ENCODE measurements at places on chromosomes 2 and 18. TPM values are rescaled to one million over a fixed set of nuclear protein-coding genes. Genes with fewer than 3 reads are reported as not detected.

LIMS3 gene
- polyA plus RNA-seq: 1.9 TPM

NEU2 gene
- not detected for polyA plus RNA-seq

DNA sequence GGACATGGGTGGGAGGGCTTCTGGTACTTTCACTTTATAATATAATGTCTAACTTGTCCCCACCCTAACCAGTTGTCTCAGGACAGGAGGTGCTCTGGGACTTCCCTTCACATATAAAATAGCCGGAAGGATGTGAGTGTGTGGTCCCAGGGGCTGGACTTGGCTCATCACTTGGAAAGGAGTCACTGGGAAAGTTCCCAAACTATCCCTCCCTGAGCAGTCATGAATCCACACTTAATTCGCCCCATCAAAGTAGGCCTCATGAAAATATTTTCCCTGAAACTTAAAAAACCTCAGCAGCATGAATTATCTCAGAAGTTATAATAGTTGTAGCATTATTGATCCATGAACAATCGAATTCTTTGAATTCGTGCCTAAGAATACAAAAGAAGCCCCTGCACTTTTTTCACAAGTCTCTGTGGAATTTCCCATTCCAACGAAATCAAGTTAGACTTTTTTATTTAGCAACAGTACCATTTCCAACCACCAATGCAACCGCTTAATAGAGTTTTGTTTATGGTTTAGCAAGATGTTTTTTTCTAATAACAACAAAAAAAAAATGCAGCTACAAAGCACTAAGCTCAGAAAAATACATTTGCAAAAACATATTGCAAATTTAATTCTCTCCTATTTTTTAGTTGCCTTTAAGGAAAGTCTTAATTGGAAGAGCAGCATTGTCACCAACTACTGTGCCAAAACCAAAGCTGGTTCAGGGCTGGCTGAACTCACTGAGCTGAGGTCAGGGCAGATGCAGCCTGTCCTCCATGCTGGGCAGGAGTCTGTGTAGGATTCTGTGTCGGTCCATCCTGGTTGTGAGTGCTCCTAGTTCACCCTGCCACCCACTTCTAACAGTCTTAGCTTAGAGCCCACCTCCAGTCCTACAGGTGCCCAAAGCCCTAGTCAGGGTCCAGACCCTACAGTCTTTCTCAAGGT, 68.8 kb upstream of the SPTBN1 start:
- DNase-seq: peak; percentile 38

NAB1 gene
- 19.5 TPM for polyA plus RNA-seq

DNA sequence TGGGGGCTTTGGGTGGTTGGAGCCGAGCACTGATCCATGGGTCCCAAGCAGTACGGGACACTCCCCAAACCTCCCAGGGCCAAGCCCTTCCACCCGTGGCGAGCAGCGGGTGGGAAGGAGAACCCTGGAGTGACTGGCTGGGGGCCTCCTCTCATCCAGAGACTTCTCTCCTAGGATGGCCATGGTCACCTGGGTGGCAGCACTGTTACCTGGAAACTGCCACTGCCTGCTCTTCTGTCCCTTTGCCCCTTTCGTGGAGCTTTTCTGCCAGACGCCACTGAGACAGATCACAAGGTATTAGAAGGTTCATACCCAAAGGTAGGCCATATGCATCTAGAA, 26.9 kb downstream of the CENPO start:
- DNase-seq: no peak

DNA sequence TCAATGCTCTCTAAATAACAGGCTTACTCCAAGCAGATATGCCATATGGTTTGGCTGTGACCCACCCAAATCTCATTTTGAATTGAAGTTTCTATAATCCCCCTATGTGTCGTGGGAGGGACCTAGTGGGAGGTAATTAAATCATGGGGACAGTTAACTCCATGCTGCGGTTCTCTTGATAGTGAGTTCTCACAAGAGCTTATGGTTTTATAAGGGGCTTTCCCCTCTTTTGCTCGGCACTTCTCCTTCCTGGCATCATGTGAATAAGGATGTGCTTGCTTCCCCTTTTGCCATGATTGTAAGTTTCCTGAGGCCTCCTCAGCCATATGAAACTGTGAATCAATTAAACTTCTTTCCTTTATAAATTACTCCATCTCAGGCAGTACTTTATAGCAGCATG, 302.7 kb upstream of the ZC3H15 start:
- no peak for DNase-seq

ZNF396 gene
- polyA plus RNA-seq: 0.86 TPM

DNA sequence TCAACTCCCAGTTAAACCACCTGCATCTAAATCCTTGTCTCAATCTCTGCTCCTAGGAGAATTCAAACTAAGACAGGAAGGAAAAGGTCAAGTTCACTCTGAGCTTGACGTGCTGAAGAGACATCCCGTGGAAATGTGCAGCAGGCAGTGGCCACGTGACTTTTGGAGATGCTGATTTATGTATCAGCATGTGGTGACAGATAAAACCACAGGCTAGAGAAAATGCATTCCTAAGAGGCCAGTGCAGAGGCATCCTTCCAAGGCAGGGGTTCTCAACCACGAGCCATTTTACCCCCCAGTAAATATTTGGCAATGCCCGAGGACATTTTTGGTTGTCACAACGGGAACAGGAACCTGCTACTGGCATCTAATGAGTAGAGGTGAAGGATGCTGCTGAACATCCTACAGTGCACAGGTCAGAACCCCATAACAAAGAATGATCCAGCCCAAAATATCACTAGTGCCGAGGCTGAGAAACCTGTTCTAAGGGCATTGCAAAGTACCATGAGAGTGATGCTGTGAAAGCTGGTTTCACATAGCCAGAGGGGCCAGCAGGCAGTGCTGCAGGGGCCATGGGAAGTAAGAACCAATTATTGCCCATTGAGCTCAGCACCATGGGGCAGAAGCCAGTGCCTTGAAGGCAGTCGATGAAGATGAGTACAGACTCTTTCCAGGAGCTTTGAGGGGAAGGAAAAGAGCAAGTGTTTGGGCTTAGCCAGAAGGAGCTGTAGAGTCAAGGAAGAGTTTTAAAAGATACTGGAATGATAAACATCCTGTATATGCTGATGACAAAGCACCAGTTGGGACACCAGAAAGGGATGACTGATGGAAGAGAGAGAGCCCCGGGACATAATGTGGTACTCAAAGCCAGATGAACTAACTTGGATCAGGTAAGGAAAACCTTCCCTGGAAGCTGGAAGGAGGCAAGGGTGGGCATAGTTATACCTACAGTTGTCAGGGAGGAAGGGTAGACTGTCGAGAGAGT, 174.6 kb downstream of the HAUS1 start:
- no peak for DNase-seq

OTX1 gene
- not detected for polyA plus RNA-seq

GRCh38 chr2:157327200-157327599, 1.6 kb upstream of the ERMN start:
- DNase-seq: no peak

DNA sequence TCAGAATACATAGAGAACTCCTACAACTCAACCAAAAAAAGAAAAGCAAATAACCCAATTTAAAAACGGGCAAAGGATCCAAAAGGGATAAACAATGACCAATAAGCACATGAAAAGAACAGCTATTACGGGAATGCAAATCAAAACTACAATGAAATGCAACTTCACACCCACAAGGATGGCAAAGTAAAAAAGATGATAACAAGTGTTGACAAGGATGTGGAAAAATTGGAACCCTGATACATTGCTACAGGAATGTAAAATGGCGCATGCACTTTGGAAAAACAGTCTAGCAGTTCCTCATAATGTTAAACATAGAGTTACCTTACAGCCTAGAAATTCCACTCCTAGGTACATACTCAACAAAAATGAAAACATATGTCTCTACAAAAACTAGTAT, 4.7 kb downstream of the EXOC6B start:
- no peak for DNase-seq

DNA sequence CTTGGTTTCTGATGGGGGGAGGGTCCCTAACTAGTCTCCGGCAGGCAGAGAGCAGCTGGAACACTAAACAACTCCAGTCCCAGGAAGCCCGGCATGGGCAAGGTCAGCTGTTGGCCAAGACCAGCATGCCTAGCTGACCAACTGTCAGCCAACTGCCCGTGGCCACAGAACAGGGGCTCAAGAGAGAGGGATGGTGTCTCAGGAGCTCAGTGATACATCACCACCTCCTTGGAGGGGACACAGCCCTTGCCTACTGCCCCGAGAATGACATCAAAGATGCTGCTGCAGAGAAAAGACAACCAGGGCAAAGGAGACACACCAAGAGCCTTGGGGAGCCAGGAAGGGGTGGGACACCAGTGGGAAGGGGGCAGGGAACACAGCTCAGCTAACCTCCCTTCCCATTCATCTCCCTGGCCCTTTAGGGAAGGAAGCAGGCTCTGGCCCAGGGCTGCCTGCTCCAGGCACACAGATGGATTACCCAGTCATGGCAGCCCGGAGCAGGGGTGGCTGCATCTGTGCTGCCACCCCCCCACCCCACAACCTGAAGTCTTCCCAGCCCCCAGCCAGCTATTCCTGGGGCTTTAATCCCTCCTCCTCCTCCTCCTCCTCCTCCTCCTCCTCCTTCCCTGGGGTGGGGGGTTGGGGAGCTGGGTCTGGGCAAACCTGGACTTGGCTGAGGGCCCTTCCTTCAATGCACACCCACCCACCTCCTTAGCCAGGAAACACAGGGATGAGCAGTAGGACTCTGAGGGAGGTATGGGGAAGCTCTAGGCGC, 1.9 kb downstream of the BIN1 start:
- DNase-seq: no peak

DNA sequence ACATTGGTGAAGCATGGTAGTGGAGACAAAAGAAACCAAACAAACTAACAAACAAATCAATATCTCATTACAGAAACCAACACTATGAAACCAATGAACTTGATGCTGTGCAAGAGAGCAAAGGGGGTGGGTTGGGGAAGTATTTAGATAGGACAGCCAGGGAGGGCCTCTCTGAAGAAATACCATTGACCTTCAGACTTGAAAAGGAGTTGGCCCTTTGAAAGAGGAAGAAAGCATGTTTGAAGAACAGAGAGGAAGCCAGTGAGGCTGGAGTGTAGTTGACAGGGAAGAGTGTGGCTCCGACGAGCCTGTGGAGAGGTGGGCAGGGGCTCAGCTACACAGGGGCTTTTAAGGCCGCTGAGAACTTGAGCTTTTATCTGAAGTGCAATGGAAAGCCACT, 151.0 kb upstream of the GATA6 start:
- DNase-seq: no peak

- peak; percentile 56 for DNase-seq
Measured at GRCh38 chr2:54999182-54999581, 51.1 kb downstream of the RTN4 start.

ESPNL gene
- polyA plus RNA-seq: 2.1 TPM

- DNase-seq: no peak
Measured at GRCh38 chr18:42745931-42746330, 369.6 kb downstream of the RIT2 start.

SMYD1 gene
- not detected for polyA plus RNA-seq

MAP3K19 gene
- not detected for polyA plus RNA-seq

DNA sequence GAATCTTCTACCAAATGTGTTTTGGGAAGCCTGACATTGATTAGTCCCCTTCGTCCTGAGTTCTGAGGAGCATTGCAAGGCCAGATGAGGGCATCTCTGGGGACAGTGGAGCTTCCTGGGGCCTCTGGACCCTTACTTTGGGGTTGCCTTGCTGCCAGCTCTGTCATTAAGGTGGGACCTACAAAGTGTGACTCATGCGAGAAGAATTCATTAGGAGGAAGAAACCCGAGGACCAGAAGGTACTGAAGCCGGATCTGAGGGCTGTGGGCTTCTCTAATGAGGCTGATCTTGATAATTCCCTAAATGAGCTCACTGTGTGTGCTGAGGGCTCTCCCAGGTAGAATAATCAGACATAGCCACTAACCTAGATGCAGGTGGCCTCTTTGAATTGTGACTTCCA, 695 bp upstream of the SCYGR2 start:
- DNase-seq: no peak

- no peak for DNase-seq
Measured at GRCh38 chr2:10864861-10865636, 46.7 kb upstream of the KCNF1 start.

DNA sequence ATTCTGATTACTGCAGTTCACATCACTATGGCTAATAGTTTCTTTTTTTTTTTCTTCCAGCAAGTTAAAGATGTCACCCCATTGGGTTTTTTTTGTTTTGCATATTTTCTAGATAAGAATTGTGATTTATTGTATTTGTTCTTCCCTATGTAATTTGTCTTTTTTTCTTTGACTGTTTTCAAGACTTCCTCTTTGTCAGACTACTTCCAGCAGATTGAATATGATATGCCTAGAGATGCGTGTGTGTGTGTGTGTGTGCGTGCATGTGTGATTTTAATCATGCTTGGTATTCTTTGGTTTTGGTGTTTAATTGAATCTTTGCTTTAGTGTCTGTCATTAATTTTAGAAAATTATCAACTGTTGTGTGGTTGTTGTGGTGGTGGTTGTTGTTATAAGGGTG, 166.7 kb upstream of the SLC39A10 start:
- no peak for DNase-seq

- DNase-seq: no peak
Measured at GRCh38 chr2:121033461-121033996, 251.5 kb downstream of the TFCP2L1 start.

GRCh38 chr2:20574423-20574911, 76.4 kb downstream of the HS1BP3 start:
- DNase-seq: no peak

STRADB gene
- 31.3 TPM for polyA plus RNA-seq

DNA sequence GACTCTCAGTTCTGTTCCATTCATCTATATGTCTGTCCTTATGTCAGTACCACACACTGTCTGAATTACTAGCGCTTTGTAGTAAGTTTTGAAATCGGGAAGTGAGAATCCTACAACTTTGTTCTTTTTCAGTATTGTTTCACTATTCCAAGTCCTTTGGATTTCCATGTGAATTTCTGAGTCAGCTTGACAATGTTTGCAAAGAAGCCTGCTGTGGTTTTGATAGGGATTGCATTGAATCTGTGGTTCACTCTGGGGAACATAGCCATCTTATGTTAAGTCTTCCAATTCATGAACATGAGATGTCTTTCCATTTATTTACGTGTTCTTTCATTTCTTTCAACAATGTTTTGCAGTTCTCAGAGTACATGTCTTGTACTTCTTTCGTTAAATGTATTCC, 15.0 kb downstream of the SLC3A1 start:
- no peak for DNase-seq

GRCh38 chr2:11186145-11186544, 30.9 kb downstream of the SLC66A3 start:
- no peak for DNase-seq

TRABD2A gene
- polyA plus RNA-seq: 3.8 TPM

GRCh38 chr18:5556310-5556974, 12.6 kb upstream of the EPB41L3 start:
- DNase-seq: no peak

GRCh38 chr2:217667512-217667911, 335.3 kb downstream of the TNS1 start:
- no peak for DNase-seq

RGPD3 gene
- 0.10 TPM for polyA plus RNA-seq

- DNase-seq: no peak
Measured at GRCh38 chr18:53971331-53971730, 253.1 kb downstream of the MBD2 start.

GRCh38 chr2:180842461-180842860, 137.9 kb upstream of the UBE2E3 start:
- DNase-seq: no peak

GRCh38 chr18:25516121-25516520, 164.2 kb upstream of the ZNF521 start:
- DNase-seq: no peak

- DNase-seq: no peak
Measured at GRCh38 chr18:8705961-8706790, 820 bp downstream of the MTCL1 start.

UGT1A7 gene
- not detected for polyA plus RNA-seq
